ENCODE measurements at places on chromosomes 2 and 18. TPM values are rescaled to one million over a fixed set of nuclear protein-coding genes. Genes with fewer than 3 reads are reported as not detected.
A peak's percentile ranks its signal among the peaks of the same experiment; 100 is the strongest.

GRCh38 chr2:235769046-235769445, 275.2 kb downstream of the AGAP1 start:
- no peaks in the 10 kb centered on the region for H3K27me3 ChIP-seq
- peaks cover 4% of the 10 kb centered on the region for H3K4me1 ChIP-seq
- H3K27ac ChIP-seq, result no peak overlapping the region

- DNase-seq, result no peak
- H3K4me3 ChIP-seq, result no peak overlapping the region
- H3K27ac ChIP-seq, result peak overlapping the region; percentile 8
- H3K36me3 ChIP-seq, result no peaks in the 10 kb centered on the region
These were observed 32.2 kb upstream of the TRIB2 start for GRCh38 chr2:12684471-12684936.

DNA sequence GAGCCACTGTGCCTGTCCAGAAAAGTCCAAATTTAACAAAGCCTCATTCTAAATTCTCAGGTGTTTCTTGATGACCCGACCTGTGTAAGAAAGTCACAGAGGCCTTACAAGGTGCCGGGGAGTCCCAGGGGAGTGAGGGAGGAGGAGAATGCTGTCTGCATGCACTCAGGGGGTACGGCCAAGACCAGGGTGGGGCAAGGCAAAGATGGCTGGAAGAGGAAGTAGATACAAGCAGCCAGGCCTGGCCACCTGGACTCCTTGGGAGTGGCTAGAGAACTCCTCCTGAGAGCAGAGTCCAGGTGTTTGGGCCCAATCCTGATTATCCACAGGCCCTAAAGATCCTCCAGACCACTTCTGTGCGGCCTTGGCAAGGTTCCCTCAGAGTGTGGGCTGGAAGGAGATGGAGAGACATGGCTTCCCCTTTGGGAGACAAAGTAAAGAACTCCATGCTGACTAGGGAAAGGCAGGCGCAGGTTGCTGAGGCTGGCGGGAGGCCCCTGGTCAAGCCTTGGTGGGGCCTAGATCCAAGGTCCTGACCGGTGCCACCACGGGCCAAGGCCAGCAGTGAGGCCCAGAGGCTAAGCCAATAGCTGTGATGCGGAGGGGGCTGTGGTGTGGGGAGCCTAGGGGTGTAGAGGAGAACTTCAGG, 74.7 kb downstream of the COPS8 start:
- peaks cover 3% of the 10 kb centered on the region for H3K4me1 ChIP-seq
- DNase-seq, result no peak
- peaks cover 4% of the 10 kb centered on the region for H3K36me3 ChIP-seq
- H3K4me3 ChIP-seq, result no peak overlapping the region

GRCh38 chr2:170815746-170816503, 762 bp upstream of the GAD1 start:
- H3K36me3 ChIP-seq, result no peaks in the 10 kb centered on the region
- no peak overlapping the region for H3K27ac ChIP-seq
- H3K27me3 ChIP-seq, result peaks cover 90% of the 10 kb centered on the region
- peak overlapping the region; percentile 62 for H3K4me3 ChIP-seq
- DNase-seq, result peak; percentile 89

DNA sequence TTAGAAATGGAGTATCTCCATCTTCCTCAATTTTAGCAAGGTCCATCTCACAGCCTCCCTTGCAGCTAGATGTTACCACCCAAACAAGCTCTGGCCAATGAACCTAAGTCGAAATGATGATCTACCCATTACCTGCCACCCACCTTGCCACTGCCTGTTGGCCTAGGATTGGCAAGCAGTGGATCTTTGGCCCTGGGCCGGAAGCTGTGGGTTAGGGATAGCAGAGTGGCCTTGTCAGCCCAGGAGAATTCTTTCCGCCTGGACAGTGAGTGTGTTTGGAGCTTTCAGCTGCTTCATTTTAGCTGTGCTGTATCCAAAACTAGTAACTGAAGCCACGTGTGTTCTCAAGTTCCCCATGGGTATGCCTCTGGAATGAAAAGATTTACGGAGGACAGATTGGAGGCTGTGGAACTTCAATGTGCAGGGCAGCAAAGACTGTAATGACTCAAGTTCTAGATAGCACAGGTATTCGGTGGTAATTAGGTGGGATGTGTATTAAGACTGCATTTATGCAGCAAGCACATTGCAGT, 7.7 kb upstream of the PARD6G start:
- no peak overlapping the region for H3K27ac ChIP-seq
- peaks cover under 1% of the 10 kb centered on the region for H3K4me1 ChIP-seq
- peaks cover 2% of the 10 kb centered on the region for H3K27me3 ChIP-seq
- no peak for DNase-seq

GRCh38 chr2:60213865-60214625, 339.4 kb downstream of the BCL11A start:
- no peak overlapping the region for H3K27ac ChIP-seq
- no peak overlapping the region for H3K4me3 ChIP-seq
- no peaks in the 10 kb centered on the region for H3K27me3 ChIP-seq
- no peaks in the 10 kb centered on the region for H3K36me3 ChIP-seq
- peaks cover 48% of the 10 kb centered on the region for H3K4me1 ChIP-seq

DNA sequence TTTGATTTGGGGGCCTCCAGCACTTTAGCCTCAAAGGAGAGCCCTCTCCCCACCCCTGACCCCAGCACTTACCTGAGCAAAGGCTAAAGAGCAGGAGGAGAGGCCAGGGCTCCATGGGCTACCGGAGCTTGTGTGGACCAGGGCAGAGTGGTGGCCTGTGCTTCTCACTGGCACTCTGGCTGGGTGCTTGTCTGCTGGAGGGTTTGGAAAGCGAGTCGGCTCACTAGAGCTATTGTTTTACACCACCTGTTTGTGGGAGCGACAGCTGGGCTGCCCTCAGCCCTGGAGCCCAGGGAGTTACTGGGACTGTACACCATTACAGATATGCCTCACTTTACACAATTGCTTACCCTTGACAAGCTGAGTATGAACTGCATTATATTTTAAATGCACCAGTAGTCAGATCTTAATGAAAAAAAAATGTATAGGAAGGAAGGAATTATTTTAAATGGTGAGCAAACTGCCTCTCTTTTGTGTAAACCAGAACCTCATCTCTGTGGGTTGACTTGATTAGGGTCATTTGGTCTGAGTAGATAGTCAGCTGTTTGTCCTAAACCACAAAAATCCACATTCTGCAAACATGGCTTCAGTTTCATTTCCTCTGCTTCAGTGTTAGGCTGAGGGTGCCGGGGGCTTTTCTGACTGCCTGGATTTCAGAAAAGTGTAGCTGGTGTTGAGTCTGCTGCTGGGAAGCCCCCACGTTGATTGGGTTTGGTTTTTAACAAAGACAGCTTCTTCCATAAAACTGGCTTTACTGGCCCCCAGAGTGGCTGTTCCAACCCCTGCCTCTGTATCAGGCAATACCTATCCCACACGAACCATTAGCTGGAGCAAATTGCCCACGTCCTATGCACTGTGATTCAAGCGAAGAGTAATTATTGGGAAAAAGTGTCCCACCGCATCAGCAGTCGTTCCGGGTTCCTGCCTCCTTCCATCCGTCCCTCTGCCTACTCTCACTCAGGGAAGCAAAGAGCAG, at the start of gene CHRNA1:
Gene CHRNA1 (minus strand): TSS at position 193 of the 976 bp plus-strand sequence. CDS start 78 bp downstream, at position 115.
- H3K27ac ChIP-seq, result peak within 1 kb of the TSS; percentile 10
- no peaks in the 10 kb centered on the region for H3K27me3 ChIP-seq
- DNase-seq, result no peak
- H3K4me1 ChIP-seq, result peaks cover 13% of the 10 kb centered on the region
- H3K36me3 ChIP-seq, result no peaks in the 10 kb centered on the region

- DNase-seq, result no peak
- no peak overlapping the region for H3K27ac ChIP-seq
- no peaks in the 10 kb centered on the region for H3K27me3 ChIP-seq
- no peak overlapping the region for H3K4me3 ChIP-seq
- peaks cover 43% of the 10 kb centered on the region for H3K36me3 ChIP-seq
- no peaks in the 10 kb centered on the region for H3K4me1 ChIP-seq
These were observed 20.4 kb downstream of the CMPK2 start for GRCh38 chr2:6845312-6845711.

GRCh38 chr2:231094736-231095346, 30.0 kb downstream of the HTR2B start:
- H3K36me3 ChIP-seq, result peaks cover 76% of the 10 kb centered on the region
- peaks cover 19% of the 10 kb centered on the region for H3K4me1 ChIP-seq
- no peak overlapping the region for H3K4me3 ChIP-seq
- no peaks in the 10 kb centered on the region for H3K27me3 ChIP-seq

DNA sequence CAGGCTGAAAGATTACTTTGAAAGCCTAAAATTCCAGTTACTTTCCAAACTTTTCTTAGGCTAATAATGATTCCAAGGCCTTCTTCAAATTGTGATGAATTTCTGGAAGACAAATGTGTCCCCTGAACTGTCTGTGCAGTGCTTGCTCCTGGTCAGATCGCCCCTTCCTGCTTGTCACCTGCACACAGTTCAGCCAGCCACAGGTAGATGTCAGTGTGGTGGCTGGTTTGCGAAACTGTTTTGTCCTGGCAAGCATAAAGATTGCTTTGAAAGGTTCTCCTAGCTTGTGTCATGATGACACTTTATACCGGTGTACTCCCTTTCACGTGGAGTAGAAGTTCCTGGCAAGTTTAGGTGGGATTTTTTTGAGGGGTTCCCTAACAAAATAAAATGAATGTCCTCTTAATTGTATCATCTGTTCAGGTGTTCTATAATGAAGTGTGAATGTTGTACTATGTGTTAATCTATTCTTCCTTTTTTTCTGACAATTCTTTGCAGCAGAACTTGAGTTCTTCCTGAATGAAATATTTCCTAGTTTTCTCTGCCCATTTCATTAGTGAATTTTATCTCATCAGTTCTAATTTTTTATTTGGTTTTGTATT, 298.8 kb downstream of the ZNF407 start:
- H3K4me3 ChIP-seq, result no peak overlapping the region
- H3K27ac ChIP-seq, result peak overlapping the region; percentile 30
- H3K27me3 ChIP-seq, result no peaks in the 10 kb centered on the region
- H3K4me1 ChIP-seq, result peaks cover 26% of the 10 kb centered on the region
- no peak for DNase-seq
- H3K36me3 ChIP-seq, result no peaks in the 10 kb centered on the region

DNA sequence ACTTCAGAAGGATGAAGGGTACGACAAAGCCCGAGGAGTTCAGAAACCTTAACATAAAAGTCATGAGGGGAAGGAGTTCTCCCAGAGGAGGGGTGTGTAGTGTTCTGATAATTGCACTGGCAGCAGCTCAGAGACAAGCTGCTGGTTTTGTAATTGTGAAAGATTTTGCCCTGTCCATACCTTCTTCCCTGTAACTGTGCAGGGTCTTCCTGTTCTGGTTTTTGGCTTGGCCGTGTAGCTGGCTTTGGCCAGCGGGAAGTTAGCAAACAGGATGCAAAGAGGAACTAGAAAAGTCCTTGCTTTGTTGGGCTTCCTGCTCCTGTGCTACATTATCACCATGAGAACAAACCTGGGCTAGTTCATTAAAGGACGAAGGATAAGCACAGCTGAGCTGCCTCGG, 160.8 kb downstream of the LPIN1 start:
- H3K27me3 ChIP-seq, result peaks cover 9% of the 10 kb centered on the region
- no peak overlapping the region for H3K27ac ChIP-seq
- no peaks in the 10 kb centered on the region for H3K4me1 ChIP-seq
- H3K36me3 ChIP-seq, result no peaks in the 10 kb centered on the region
- H3K4me3 ChIP-seq, result no peak overlapping the region
- no peak for DNase-seq

DNA sequence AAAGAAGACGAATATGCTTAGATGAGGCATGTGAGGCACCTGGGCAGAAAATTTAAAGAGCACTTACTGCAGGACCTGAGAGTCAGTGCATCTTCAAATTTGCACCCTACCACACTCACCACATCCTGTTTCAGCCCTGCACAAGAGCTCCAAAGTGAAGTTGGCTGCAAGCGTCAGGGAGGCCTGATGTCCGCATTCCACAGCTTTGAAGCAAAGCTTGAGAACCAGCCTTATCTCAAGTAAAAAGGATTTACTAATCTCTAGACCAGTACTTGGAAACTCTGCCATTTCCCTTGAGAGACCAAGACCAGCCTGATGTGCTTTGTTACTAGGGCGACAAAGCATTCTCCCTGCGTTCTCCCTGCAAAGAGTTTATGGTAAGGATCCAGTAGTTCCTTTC, 3.4 kb upstream of the ASNSD1 start:
- no peak for DNase-seq
- peaks cover 31% of the 10 kb centered on the region for H3K4me1 ChIP-seq
- H3K27me3 ChIP-seq, result no peaks in the 10 kb centered on the region
- no peak overlapping the region for H3K4me3 ChIP-seq

DNA sequence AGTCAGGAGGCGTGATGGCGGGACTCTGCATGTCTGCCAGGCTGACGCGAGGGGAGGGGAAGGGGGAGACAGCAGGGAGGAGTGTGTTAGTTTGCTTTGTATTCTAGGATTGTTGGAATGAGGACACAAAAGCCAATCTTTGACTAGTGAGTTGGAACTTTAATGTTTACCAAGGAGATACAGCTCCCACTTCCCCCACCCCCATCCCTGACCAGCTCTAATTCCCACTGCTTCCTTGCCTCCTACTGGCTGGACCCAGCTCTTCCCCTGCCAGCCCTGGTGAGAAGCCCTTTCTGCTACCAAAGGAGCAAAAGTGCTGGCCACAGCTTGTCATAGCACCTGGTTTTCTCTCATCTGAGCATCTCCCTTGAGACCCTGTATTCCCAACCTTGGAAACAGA, 84.5 kb downstream of the CELF4 start:
- H3K27ac ChIP-seq, result no peak overlapping the region
- DNase-seq, result no peak
- H3K36me3 ChIP-seq, result no peaks in the 10 kb centered on the region
- no peak overlapping the region for H3K4me3 ChIP-seq

DNA sequence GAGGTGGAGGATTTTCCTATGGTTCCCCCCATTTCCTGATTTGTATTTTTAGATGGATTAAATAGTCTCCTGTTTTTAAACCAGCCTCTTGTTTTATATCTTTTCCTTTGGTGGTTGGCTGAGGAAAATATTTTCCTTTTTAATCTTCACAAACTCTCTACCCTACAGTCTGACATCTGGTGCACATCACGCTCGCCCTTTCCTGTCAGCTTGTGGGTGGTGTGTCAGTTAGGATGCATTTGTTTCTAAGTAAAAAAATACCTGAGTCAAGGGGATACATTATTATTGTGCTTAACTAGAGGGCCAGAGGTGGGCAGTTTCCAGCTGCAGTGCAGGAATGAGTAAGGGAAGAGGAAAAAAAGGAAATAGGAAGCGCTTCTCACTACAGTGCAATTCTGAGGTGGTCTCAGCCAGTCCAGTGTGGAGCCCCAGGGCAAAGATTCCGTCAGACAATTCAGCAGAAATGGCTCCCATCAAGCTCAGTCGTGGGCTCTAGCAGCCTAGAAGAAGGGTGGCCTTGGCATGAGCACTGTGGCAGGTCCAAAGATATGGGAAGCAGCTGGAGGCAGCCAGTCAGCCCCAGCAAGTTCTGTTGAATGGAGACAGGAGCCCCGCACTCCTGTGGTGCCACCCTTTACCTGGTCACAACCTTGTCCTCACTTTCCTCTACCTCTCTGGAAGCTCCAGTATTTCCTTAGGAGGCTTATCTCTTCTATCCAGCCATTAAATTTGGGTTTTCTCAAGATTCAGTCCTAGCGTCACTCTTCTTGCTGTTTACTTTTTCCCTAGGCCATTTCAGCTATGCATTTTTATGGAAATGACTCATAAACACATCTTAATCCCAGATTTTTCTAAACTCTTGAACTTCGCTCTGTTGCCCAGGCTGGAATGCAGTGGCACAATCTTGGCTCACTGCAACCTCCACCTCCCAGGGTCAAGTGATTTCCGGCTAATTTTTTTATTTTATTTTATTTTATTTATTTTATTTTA, 18.5 kb downstream of the SFTPB start:
- no peaks in the 10 kb centered on the region for H3K27me3 ChIP-seq
- peaks cover 47% of the 10 kb centered on the region for H3K36me3 ChIP-seq
- DNase-seq, result no peak
- H3K4me3 ChIP-seq, result no peak overlapping the region

Gene RAPGEF4
- 24.7 TPM for total RNA-seq

Gene IL36G
- total RNA-seq, result not detected

Gene DPP4
- total RNA-seq, result 8.2 TPM

Gene PLEK
- total RNA-seq, result not detected

Gene PARD6G
- 30.8 TPM for total RNA-seq
